Fibroblast of skin of abdomen (primary cell): ENCODE measurements at places on chromosomes 2 and 18.

DNA sequence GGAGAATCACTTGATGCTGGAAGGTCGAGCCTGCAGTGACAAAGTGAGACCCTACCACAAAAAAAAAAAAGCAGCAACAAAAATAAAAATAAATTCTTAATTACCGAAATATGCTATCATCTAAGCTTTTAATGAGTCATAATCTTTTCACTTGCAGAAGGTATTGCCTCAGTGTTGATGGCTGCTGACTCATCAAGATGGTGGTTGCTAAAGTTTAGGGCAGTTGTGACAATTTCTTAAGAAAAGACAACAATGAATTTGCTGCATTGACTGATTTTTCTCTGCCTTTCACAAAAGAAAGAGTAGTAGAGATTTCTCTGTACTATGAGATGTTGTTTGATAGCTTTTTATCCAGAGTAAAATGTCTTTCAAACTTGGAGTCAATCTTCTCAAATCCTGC lies 1809.0 kb downstream of the SUCLG1 start:
- peak; percentile 6 for DNase-seq

DNA sequence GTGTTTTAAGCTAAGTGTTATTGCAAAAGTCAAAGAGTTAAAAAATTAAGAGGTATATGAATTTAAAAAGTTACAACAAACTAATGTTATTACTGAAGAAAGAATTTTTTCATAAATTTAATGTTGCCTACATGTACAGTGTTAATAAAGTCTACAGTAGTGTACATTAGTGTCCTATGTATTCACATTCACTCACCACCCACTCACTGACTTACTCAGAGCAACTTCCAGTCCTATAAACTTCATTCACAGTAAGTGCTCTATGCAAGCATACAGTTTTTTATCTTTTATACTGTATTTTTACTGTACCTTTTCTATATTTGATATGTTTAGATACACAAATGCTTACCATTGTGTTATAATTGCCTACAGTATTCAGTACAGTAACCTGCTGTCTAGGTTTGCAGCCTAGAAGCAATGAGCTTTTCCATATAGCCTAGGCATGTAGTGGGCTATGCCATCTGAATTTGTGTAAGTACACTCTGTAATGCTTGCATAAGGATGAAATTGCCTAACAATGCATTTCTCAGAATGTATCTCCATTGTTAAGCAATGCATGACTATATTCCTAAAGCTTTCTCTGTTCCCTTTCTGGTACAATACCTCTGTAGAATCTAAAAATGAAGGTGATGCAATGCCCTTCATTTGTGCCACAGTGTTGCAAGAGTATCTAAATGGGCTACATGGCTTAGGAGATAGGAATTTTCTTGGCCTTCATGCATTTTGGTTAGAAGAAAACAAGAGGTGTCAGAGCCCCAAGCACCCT lies 370.8 kb upstream of the NT5C1B start:
- peak; percentile 42 for DNase-seq

DNA sequence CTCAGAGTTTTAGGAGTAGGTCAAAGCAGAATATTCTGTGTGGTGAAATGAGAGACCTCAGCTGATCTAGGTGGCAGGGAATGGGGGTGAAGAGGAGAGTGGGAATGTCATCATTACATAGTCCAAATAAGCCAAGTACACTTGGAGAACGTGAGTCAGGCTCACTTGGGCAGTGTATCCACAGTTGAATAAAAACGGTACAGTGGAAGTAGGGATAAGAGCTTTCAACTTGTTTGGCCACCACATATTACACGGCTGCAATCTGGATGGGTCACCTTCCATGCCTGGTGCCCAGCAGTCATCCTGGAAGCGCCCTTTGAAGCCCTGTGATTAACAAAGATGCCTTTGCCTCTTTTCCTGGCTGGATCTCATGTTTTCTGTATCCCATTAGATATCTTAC lies 28.6 kb downstream of the MIB1 start:
- no peak for DNase-seq

DNA sequence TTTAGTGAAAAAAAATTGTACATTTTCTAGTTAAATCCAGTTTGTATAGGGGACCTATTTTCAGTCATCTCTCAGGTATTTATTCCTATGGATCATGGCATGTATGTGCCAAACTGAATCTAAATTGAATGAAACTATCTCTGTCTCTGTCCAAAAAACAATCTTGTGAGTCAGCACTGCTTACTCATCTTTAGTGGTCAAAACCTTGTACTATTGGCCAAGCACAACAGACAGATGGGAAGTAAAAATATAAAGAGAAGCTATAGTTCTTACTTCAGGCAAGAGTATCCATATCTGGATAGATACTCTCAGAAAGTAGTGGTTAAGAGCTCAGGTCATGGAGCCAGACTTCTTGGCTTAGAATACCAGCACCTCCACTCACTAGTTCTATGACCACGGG lies 76.0 kb upstream of the KLHL14 start:
- DNase-seq = peak; percentile 53

DNA sequence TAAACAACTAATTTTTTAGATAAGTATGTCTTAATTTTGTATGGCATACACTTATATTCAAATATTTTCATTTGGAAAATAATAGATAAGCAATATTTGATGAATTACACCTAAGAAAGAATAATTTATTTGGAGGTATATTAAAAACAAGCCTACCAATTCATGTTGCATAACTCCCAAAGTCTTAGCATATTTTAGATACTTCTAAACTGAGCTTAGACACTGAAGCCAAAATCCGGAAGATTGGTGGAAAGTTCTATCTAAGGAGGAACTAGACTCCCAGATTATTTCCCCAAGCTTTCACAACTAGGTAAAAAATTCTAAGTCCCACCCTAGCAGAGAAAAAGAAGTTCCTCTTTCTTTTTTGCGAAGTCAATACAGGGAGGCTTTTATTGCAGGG lies 221.0 kb upstream of the MMADHC start:
- peak; percentile 22 for DNase-seq

DNA sequence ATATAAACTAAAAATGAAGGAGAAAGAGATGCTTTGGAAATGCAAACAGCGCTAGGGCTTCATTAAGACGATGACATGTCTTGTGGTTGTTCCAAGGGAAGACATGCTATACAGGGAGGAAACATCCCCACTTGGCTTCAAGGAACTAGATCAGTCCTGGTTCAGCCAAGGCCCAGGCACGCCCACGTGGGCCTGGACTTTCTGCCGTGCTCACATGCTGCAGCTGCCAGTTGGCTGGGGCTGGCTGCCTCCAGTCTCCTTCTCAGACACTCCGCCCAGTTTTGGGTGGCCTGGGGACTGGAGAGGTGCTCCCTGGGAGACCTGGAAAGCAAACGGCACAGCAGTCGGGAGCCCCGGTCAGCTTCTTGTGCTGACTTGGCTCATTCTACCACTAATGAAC lies 109.6 kb downstream of the GLI2 start:
- no peak for DNase-seq

DNA sequence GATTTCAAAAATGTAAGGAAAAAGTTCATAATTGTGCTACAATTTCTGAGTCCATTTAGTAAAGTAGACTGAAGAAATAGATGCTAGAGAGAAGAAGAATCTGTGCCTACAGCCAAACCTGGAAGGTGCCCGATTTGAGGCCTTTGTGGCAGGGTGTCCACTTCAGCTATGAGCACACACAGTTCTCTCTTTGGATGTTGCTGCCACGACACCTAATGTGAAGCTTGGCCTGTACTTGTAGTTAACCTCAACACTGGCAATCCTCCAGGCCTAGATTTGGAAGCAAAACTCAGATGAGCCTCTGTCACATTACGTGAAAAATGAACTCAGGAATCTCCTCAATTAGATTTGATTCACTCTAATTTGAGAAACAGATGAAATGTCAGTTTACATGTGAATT lies 90.1 kb upstream of the LRP1B start:
- peak; percentile 5 for DNase-seq

- no peak for DNase-seq
Observed at GRCh38 chr2:130728007-130728454, 839 bp upstream of the GPR148 start.

DNA sequence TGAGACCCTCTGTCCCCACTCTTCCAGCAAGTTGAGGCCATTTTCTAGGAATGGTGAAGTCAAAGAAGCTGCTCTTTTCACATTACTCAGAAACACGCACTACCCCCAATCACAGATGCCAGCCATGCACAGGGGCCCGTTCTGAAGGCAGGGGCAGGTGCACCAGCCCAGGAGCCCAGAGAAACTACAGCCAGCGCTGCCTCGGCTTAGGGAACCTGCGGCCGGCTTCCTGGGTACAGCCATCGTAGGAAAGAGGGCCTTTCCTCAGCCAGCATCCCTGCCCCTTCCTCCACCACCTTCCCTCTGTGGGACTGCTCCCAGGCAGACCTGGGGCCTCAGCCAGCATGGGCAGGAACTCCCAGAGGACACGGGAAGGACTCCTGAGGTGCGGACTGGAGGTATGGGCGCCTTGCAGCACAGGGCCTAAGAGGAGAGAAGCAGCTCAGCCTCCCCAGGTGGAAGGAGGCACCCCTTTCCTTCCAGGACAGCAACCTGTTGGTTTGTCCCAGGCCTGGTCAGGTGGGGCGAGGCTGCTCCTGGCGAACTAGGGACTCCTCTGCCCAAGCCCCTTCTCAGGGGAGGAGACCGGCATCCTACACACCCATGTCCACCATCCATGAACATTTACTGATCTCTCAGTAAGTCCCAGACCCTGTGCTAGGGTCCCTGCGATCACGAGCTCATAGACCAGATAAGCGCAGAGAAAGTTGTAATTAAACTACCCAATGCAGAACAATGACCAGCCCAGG lies 99.0 kb upstream of the ID2 start:
- DNase-seq = no peak

DNA sequence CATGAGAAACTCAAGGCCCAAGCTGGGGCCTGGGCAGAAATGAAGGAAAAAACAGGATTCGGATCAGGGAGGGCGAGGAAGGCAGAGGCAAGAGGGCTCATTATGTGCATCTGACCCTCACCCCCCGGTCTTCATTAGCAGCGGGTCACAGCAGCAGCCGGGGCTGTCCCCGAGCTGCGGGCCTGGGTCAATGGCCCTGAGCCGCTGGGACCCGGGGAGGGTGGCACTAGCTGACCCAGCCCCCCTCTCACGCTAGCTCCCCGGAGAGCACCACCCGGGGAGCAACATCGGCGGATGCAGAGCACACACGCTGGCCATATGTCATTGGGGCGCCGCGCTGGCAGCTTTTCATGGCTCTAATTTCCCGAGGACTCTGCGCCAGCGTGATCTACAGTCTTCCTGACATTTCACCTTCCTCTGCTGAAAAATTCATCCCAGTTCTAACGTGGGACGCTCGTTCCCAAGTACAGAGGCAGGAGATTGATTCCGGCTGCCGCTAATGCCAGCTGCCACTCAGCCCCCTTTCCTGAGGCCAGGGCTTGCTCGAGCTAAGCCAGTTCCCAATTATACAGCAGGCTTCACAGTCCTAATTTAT lies 63.7 kb downstream of the EIPR1 start:
- DNase-seq = peak; percentile 26

- DNase-seq = no peak
Observed at GRCh38 chr2:216047397-216047796, 34.0 kb upstream of the MREG start.

DNA sequence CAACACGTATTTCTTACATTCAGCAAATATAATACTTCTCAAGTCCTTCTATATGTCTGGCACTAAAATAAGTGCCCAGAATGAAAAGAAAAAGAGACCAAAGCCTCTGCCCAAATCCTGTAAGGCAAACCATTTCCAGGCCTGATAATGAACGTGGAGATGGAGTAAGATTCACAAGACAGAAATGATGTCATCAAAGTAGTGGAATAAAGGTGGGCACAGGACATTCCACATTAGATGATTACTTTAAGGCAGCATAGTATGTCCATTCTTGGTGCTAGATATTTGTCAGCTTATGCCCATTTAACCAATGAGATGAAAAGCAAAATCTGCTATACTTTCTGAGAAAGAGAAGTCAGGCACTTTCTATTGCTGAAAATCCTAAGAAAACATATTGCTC lies 38.5 kb downstream of the CNTNAP5 start:
- DNase-seq = no peak

DNA sequence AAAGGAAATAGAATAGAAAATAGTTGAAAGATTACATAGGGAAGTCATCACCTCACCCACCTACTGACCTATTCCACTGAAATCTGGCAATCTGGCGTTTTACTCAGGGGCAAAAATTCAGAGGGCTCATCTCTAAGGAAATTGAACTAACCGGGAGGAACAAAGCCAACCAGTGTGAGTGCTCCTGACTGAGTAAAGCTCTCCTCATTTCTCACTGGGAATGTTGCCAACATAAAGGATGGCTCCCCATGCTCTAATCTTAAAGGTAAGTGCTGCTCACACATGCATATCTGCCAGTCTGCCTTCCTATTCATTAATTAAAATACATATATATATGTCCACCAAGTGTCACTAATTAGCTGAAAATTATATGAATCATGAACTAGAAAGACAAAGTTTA lies 13.5 kb upstream of the DOK6 start:
- no peak for DNase-seq

GRCh38 chr2:69701100-69701945 lies 40.6 kb upstream of the ANXA4 start:
- DNase-seq = no peak

- no peak for DNase-seq
Observed at GRCh38 chr2:74951211-74951754, 7.2 kb upstream of the POLE4 start.

DNA sequence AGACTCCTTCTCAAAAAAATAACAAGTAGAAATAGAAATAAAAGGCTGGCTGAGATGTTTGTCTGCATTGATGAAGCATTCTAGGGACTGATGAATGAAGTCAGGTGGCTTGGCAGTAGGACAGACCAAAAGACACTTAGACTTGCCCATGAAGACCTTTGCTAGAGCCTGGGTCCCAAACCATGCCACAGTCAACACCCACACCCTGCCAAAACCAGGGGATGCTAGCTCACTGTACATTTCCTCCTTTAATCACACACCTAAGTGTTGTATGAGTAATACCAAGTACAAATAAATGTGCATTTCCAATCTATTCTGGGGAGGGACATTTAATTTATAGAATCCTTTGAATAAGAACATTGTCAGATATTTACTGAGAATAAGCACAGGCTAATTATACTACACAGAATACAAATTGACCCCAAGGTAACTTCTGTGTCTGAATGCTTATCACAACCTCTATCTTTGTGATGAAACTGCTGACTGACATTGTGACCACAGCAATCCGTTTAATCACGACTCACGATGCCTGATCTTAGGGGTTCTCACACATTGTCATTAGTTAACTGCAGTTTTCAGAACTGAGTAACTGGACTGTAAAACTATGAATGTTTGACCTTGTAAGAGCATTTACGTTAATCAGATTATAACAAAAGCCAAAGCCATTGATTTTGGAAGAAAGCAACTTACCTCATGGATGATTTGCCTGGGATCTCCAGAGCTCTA lies 10.5 kb upstream of the NOL10 start:
- peak; percentile 2 for DNase-seq
